ENCODE measurements at places on chromosomes 13 and 19. TPM values are rescaled to one million over a fixed set of nuclear protein-coding genes. Genes with fewer than 3 reads are reported as not detected.

The ADGRE1 gene
- total RNA-seq: 1.2 TPM

The SOX1 gene
- total RNA-seq: not detected

The GAPDHS gene
- not detected for total RNA-seq

The C19orf53 gene
- 48.1 TPM for total RNA-seq

The SIGLEC6 gene
- total RNA-seq: 0.18 TPM

The TNFSF9 gene
- 0.76 TPM for total RNA-seq

The CKM gene
- 1,004 TPM for total RNA-seq

The PDX1 gene
- not detected for total RNA-seq

The SIGLEC8 gene
- 0.06 TPM for total RNA-seq

All from metanephros (tissue), 2 donors.